CD4-positive, alpha-beta memory T cell (primary cell): ENCODE measurements at places on chromosomes 12 and 14.

DNA sequence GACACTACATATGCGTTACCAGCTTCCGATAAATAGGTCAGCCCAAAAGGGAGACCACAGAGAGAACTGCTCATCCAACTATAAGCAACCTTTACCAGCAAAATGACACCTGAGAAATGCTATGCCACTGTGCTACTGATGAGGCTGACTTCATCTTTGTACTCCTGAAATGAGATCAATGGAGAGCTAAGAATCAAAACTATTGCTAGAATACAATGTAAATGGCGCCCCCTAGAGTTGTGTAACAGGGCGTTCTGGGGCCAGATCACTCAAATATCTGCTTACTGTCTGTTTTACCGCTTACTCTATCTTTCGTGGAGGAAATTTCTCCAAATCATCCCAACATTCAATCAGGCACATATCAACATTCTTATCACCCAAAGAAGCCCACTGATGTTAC is 4.6 kb downstream of the ZNF384 start:
- no peaks in the 10 kb centered on the region for H3K27me3 ChIP-seq
- DNase-seq = no peak
- H3K36me3 ChIP-seq = peaks cover 5% of the 10 kb centered on the region
- H3K4me1 ChIP-seq = peaks cover 44% of the 10 kb centered on the region

DNA sequence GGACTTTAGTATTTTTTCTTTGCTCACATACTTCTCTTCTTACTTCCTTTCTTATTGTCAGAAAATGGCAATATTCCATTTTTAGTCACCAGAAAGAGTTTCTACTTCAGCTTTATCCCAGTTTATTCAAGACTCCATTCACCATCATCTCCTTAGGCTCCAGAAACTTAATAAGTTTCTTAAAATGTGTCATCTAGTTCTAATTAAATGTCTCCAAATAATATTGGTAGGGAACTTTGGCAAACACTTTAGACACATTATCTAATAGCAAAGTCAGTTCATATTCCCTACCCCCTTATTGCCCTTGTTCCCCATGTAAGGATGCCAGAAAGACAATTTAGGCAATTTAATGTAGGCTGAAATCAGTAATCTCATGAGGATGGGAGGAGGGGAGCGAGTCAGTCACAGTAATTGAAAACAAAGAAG is 15.1 kb downstream of the EPYC start:
- no peak overlapping the region for H3K4me3 ChIP-seq
- H3K4me1 ChIP-seq = no peaks in the 10 kb centered on the region
- DNase-seq = no peak
- no peak overlapping the region for H3K27ac ChIP-seq

GRCh38 chr12:93144109-93144508 is 215.0 kb upstream of the EEA1 start:
- H3K4me3 ChIP-seq = no peak overlapping the region
- H3K27ac ChIP-seq = no peak overlapping the region

DNA sequence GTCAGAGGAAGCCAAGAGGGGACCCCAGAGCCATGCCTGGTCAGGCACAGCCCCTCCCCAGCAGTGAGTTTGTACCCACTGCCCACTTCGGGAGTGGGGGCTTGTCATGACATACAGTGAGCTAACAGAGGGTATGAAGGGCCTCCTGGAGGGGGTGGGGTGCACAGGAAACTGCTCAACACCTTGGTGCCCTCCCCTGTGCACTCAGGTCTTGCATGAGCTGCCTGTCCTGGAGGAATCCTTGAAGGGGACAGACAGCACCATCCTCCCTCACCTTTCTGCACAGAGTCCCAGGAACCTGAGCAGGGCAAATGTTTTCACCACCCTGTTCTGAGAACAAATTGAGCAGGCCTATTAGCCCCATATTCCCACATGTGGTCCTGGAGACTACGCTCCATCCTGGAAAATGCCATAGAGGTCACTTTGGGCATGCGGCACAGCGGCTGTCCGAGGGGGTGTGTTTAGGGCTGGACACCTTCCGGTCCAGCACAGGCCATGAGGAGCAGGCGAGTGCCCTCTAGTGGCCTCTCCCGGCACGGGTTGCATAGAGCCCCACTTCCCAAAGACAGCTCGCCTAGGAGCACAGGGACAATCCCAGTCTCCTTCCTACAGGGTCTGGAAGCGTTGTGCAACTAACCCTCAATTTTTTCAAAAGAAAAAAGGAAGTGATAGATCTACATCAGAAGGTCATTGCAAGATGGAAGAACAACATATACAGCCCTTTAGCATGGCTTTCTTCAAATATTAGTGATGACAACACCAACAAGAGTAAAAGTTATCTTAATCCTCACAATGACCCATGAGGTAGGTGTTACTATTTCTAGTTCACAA is 31.9 kb upstream of the ZFP36L1 start:
- no peak overlapping the region for H3K27ac ChIP-seq
- no peaks in the 10 kb centered on the region for H3K36me3 ChIP-seq
- H3K4me3 ChIP-seq = no peak overlapping the region
- H3K27me3 ChIP-seq = no peaks in the 10 kb centered on the region
- DNase-seq = no peak
- peaks cover 39% of the 10 kb centered on the region for H3K4me1 ChIP-seq
